ENCODE measurements at places on chromosomes 1 and 21.

DNA sequence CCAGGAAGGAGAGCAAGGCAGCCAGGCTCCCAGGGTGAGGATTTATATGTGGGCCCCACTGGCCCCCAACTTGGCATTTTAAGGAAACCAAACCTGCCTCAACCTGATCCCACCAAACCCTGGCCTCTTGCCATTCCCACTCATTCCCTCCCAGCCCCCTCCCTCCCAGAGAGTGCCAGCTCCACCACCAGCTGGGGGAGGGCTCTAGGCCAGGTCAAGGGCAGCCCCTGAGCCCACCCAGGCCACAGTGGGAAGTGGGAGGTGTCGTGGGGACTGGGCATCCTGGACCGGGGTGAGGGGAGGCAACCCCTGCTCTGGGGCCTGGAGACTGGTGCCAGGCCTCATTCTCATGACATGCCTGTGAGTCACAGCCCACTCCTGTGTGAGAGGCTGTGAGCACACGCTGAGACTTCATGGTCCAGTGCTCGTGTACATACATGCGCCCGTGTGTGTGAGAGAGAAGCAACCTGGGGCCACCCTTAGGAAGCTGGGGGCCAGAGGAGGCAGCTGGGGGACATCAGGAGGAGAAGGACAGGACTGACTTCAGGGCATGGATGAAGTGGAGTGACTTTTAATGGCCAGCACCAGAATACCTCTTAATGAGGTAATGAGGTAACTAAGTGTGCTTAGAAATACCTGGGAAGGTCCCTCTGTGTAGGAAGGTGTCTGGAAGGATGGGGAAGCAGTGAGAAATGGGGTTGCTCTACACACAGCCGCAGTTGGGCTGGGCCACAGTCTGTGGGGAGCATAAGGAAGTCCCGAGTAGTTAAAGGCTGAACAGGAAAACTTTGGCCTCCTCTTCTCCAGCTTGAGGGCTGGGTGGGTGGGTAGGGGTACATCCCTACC lies at the start of gene S100A2:
TSS of gene S100A2 (minus strand) at position 316 of the 846 bp plus-strand sequence. CDS start 1,967 bp downstream, outside the sequence.
- DNase-seq, result no peak

DNA sequence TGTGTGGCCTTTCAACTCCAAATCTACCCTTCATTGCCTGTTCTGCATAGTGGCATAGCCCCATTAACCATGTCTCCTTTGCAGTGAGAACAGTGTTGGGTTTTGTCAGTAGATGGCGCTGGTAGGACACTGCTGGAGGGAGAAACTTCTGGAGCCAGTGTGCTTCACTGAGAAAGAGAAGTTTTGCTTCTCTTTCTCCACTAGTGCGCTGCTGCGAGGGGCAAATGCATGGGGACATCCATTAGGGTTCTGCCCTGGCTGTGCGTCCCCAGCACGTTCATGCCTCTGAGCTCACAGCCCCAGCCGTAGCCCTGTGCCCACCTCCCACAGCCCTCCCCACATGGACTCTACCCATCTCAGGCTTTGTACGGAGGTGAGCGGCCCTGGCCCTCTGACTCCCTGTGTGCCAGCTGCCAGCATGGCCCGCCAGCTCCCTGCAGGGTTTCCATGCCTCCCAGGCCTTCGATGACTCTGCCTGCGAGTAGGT lies 53.1 kb downstream of the RIMS3 start:
- peak; percentile 74 for DNase-seq

GRCh38 chr1:39671433-39671792 lies 494 bp downstream of the NT5C1A start:
- peak; percentile 35 for DNase-seq

GRCh38 chr1:203672346-203672745 lies 45.7 kb downstream of the ATP2B4 start:
- no peak for DNase-seq

DNA sequence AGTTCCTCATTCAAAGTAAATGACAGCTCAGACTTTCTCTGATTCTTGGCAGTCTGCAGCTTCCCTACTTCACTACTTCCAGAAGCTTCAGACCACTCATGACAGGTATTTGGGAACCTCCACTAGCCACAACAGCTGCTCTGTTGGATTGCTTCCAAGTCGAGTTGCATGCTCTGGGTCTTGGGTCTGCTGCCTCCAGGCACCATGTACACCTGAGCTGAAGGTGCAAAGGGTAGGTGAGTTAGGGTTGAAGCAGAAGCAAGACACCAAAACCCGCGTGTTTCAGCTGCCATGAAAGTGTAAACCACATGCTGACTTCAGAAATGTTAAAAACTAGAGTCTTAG lies 62.7 kb downstream of the ZNF684 start:
- DNase-seq, result no peak

- no peak for DNase-seq
These were observed 62.3 kb upstream of the EDN2 start for GRCh38 chr1:41546833-41547135.

- no peak for DNase-seq
These were observed 53.2 kb upstream of the VAMP3 start for GRCh38 chr1:7717748-7718368.

DNA sequence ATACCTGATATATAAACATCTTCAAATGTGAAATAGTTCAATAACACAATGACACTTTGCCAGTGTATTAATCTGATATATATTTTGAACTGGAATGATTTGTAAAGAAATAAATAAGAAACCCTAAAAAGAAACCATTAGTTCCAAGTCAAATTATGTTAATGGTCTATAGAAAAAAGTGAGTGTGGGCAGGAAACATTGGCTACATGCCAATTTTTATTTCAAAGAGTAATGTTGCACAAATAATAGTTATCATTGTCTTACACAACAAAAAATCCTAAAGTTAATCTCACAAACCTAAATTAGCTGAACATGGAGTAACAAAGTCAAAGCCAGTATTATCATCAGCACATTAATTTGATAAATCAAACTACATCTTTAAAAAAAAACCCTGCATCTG lies 37.9 kb upstream of the BATF3 start:
- no peak for DNase-seq

DNA sequence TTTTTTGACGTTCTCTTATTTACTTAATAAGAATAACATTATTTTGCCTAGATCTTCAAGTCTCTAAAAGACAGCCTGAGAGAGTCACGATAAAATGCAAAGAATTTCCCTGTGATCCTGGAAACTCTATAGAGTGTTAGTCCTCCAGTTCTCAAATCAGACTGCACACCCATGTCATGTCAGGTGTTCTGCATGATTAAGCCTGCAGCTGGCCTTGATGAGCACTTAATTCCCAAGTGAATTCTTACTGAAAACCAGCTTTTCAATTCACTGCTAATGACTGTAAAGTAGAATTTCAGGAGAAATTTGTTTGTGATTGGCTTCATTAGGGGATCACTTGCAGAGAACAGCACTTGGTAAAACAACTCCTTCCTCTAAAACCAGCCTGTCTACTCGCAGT lies 41.9 kb downstream of the CHML start:
- DNase-seq, result no peak

- DNase-seq, result no peak
These were observed 280.2 kb downstream of the PTGER3 start for GRCh38 chr1:70767377-70767776.

DNA sequence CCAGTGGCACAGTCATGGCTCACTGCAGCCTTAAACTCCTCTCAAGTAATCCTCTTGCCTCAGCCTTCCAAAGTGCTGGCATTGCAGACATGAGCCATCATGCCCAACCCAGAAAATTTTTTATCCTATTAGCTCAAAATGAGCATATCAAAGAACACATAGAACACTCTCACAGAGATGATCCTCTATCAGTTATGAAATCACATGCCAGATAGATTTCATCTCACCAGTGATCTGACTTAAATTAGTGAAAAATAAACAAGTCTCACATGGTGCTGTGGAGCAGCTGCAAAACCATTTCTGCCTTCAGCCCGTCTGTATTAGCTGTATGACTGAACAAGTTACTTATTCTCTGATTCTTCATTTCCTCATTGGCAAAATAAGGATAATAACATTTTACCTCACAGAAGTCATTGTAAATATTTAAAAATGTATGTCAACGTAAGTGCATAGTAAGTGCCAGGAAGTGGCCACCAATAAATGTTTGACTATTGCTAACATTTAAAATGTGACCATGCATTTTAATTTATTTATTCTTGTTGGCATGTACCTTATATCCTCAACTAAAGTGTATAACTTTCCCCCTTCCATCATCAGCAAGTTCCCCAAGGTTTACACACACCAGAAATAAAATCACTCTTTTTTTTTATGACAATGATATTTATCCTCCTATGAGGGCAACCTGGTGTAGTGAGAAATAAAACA lies 29.0 kb upstream of the SLC19A2 start:
- DNase-seq, result no peak

GRCh38 chr1:81032374-81032773 lies 768.4 kb upstream of the ADGRL2 start:
- no peak for DNase-seq

DNA sequence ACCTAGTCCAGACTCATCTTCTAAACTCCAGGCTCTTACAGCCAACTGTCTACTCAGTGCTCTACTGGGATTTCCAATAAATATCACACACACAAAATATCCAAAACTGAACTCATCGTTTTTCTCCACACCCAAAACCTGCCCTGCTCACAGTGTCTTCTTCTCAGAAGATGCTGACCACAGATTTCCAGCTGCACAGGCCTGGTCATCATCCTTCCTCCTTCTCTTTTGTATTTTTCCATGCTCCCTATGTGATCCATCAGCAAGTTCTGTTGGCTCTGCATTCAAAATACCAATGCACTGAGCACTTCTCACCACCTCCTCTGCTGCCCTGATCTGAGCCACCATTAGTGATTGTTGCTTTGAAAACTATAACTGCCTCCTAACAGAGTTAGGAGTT lies 159.5 kb upstream of the KAZN start:
- no peak for DNase-seq

DNA sequence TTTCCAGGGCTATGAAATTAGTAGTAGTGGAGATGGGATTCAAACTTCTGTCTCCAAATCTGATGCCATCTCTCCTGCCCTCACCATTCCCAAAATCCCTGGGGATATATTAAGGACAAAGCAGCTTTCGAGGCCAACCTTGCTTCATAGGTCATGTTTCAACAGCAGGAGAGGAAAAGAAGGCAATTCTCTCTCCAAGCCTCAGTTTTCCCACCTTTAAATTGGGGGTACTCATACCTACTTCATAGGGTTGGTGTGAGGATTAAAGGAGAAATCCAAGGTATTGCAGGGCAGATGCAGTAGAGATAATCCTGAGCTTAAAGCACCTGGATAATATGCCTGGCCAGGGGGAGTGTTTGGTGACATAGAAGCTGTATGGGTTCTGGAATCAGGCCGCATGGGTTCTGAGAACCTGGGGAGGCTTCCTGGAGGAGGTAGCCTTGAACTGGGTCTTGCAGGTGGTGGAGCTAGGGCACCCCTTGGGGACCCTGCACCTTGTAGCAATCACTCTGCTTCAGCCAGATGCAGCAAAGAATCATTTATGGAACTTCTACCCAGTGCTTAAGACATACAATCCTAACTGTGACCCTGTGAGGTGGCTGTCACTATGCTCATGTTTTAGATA lies 10.7 kb upstream of the IFFO2 start:
- DNase-seq, result no peak

DNA sequence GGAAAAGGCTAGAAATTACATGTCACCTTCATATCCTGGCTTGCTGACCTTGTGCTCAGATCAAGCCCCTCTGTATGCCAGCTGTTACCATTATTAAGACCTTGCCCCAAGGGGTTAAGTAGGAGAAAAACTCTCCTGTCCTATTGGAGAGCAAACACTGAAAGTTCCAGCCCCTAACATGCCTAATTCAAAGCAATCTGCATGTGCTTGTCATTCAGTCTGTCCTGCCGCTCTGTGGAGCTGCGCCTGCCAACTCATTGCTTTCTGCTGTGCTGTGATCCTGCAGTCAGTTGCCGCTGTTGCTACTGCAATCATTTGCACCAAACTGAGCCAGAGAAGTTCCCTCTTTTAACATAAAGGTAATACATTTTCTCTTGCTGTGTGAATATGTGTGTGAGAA lies 113.4 kb downstream of the DISP1 start:
- DNase-seq, result peak; percentile 40

GRCh38 chr1:54390655-54391054 lies 15.5 kb downstream of the SSBP3 start:
- peak; percentile 30 for DNase-seq

- peak; percentile 21 for DNase-seq
These were observed 829 bp downstream of the PEA15 start for GRCh38 chr1:160206036-160206389.

DNA sequence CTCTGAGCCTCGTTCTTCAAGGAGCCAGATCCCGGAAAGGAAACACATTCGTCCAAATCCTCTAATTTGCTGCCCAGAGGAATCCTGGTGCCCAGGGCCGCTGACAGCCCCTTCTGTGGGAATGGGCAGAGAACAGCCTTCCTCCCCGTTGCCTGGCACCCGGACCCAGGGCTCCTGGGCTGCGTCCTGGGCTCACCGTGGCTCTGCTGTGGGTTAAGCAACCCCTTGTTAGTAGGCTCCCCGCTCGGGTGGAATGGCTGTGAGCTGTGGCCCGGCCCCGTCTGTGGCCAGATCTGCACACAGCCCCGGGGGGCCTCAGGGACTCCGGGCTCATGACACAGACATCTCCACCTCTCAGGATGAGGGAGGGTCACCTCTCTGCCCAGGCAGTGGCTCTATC lies 122.9 kb upstream of the ARHGEF16 start:
- DNase-seq, result peak; percentile 26

DNA sequence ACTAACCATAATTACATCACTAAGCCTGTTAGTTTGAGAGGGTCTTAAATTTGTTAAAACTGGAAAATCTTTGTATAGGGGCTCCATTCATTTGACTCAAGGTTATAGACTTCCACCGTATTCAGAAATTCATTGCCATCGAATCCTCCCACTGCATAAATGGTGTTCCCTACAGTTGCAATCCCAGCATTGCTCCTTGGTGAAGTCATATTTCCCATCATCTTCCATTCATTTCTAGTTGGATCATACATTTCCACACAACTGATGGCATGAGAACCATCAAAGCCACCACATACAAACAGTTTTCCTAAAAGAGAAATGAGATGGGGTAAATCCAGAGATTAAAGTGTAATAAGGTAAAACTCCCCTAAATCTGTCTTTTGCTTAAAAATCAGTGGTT lies 19.1 kb downstream of the IVNS1ABP start:
- no peak for DNase-seq

- no peak for DNase-seq
These were observed 16.6 kb upstream of the CD55 start for GRCh38 chr1:207304710-207305488.

GRCh38 chr1:82139751-82140468 lies 339.2 kb downstream of the ADGRL2 start:
- DNase-seq, result no peak

- DNase-seq, result no peak
These were observed 45.2 kb downstream of the ADAMTS1 start for GRCh38 chr21:26800001-26800400.

DNA sequence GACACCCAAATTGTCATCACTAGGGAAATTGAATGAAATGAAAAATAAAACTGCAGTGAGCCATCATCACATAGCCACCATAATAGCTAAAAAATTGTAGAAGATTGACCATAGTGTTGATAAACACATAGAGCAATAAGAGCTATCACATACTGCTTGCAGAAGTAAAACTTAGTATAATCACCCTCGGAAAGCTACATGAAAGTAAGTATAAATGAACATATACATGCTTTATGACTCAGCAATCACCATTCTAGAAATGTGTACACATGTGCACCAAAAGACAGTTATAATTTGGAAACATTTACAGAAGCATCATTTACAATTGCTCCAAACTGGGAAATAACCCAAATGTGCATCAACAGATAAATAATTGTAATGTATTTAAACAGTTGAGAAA lies 153.1 kb upstream of the LRRC7 start:
- no peak for DNase-seq

Measured in midbrain (tissue), 1 donor.